Cerebellum (tissue), 4 donors: ENCODE measurements at places on chromosomes 3 and 15. TPM values are rescaled to one million over a fixed set of nuclear protein-coding genes. Genes with fewer than 3 reads are reported as not detected.

Gene C2CD4A
- total RNA-seq, result 0.73 TPM

Gene ASB14
- 0.27 TPM for total RNA-seq

Gene ECE2
- 10.1 TPM for total RNA-seq

Gene CTXND1
- total RNA-seq, result 7.3 TPM

Gene TM6SF1
- 1.8 TPM for total RNA-seq

Gene PAQR5
- total RNA-seq, result 0.82 TPM

Gene IGDCC3
- total RNA-seq, result 19.8 TPM

Gene ACAN
- 0.45 TPM for total RNA-seq

Gene TARS3
- total RNA-seq, result 21.0 TPM

Gene VWA5B2
- 6.6 TPM for total RNA-seq

Gene SLC35G2
- total RNA-seq, result 23.9 TPM

DNA sequence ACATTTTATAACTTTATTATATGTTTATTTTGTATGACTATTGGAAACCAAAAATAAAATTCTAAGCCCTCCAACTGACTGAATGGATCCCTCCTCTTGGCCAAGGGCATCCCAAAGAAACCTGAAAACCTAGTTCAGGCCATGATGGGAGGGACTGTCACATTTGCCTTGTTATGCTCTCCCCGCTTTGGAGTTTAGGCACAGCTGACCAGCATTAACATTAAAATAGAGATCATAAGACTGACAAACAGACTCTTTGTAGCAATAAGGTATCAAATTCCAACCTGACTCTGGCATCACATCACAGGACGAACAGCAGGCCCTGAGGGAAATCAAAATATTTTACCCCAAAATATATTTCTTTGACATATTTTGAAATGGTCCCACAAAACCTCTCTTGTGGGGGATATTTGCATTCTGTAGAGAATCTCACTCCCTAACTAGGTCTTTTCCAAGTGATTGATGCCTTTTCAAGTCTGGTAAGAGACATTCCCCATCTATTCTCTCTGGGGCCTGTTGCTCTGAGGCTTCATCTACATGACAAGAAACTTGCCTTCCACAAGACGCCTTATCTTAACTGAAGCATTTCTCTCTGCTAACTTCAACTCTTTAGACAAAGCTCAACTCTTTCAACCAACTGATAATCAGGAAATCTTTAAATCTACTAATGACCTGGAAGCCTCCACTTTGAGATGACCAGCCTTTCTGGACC lies 81.8 kb upstream of the PRR23E start:
- DNase-seq, result no peak

DNA sequence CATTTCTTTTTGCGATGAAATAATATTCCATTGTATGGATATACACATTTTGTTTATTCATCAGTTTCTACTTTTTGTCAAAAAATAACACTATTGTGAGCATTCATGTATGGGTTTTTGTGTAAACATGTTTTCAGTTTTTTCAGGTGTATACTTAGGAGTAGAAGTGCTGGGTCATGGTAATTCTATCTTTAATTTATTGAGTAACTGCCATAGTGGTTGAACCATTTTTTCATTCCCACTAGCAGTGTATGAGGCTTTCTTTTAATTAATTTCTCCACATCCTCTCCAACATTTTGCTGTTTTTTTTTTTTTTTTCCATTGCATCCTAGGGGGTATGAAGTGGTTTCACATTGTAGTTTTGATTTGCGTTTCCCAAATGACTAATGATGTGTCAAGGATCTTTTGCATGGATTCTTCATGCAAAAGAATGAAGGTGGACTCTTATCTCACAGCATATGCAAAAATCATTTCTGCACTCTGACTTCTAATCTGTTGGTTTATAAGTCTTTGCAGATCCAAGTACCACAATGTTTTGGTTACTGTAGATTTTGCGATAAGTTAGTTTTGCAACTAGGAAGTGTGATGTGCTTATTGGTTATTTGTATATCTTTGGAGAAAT lies 12.6 kb downstream of the ATP2C1 start:
- no peak for DNase-seq

GRCh38 chr15:72754096-72754495 lies 29.5 kb downstream of the ADPGK start:
- DNase-seq, result no peak

- DNase-seq, result no peak
Observed at GRCh38 chr3:124888482-124889441, 1.6 kb upstream of the ITGB5 start.

DNA sequence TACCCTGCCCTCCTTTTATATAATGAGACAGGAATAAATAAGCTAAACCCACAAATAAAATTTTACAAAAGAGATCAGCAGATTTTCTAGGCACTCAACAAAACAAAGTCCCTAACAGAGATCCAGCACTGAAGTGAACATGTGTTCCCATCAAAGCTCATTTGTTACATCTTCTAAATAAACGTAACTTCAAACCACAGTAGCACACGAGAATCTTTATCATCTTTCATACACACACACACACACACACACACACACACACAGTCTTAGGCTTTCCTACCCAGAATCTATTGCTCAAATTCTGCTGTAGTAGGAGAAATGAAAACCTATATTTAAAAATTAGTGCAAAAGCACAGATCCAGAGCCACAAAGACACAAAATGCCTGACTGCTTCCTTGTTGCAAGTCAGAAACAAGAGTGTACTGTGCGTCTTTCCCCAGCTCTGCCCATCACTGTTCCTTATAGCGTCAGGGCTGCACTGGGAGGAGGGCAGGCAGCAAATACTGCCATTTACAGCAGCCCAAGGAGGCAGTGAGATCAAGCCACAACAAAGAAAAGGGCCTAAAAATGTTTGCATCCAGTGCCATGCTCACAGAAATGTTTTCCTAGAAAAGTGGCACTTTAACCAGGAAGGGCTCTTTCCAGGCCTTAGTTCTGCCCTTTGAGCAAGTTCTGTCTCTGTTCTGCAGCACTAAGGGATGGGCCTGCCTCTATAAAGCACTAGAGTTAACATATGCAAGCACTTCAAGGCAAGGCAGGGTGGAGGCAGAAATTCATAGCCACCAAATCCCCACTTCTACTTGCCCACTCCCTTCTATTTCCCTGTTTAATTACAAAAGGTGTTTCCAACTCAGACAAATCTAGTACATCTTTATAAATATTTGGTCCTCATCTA lies 6.0 kb downstream of the IP6K1 start:
- no peak for DNase-seq

DNA sequence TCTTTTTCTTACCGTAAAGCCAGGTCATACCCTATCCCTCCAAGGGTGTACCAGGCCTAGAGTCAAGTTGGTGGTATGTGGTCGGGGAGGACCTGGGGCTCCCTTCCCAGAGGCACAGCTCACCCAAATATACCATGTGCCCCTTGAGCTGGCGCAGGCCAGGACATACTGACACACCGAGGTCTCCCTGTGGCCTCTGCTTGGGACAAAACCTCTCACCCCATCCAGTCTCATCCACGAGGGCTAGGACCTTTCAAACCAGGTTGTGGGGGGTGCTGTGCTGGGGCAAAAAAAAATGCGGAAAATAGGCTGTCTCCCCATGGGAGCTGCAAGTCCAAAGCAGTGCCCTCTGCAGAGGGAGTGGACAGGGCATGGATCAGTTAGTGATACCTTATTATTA lies 22.8 kb downstream of the PTH1R start:
- no peak for DNase-seq

DNA sequence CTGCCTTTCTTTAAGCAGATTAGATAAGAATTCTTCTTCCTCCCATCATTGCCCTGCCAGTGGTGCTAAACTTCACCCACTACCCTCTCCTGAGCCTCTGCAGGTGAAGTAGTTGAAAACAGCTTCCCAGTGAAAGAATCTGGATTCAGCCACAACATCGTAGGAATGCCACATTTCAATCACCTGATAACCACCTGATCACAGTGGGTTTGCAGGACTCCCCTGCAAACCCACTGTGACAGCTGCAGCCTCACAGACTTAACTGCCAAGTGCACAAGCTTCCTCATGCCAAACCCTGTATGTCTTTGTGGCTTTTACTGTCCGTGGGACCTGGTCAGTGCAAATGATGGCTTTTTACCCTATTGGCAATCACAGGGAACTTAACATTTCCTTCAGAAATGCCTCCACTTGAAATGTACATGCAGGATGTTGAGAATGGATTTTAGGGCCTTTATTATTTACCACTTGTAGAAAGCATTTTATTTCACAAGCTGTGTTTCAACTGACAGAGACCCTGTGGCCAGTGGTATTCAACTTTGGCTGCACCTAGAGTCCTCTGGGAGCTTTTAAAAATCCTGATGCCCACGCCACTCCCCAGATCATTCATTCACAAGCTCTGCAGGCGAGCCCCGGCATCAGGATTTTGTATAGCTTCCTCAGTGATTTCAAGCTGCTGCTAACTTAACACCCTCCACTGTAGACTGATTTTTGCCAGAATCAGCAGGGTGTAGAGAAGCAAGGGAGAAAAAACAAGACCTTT lies 49.1 kb downstream of the OXNAD1 start:
- DNase-seq, result no peak

- no peak for DNase-seq
Observed at GRCh38 chr15:73464602-73465001, 21.6 kb downstream of the REC114 start.

DNA sequence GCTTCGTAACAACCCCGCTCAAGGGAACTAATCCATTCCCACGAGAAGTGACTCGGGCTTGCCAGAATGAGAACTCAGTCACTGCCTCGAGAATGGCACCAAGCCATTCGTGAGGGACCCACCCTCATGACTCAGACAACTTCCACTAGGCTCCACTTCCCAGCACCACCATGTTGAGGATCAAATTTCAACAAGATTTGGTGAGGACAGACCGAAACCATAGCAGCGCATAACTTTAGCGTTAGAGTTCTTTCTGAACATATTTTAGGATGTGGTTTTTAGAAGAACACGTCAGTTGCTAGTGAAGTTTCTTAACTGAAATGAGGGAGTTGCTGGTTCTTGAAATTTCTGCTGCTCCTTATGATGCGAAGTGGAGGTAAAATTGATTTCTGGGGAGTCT lies 13.5 kb downstream of the PTPRG start:
- no peak for DNase-seq

GRCh38 chr3:4693620-4694019 lies 200.5 kb downstream of the ITPR1 start:
- no peak for DNase-seq

DNA sequence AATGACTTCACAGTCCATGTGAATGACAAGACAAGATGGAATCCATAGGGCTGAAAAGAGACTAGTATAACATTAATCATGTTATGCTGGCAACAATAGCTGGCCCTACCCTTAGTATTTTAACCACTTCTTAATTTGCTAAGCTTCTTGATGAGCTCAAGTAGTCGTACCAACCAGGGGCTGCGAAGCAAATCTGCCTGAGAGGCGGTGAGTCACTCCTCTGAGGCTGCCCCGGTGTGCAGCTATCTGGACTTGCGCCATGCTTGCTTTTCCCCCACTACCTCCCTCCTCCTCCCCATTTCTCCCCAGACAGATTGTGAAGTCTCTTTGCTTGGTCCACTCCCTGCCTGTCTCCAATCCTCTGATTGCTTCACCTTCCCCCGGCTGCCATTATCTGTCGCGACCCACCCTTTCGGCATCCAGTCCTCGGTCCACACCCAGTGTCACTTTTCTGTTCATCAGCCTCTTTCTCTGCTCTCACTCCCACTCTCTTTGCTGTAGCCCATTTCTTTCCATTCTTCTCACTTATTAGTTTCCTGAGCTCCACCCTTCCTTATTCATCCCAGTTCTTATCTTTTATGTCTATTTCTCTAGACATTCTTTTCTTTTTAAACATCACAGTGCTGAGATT lies 42.7 kb downstream of the DUT start:
- no peak for DNase-seq

GRCh38 chr3:107670986-107671385 lies 148.2 kb downstream of the BBX start:
- no peak for DNase-seq

DNA sequence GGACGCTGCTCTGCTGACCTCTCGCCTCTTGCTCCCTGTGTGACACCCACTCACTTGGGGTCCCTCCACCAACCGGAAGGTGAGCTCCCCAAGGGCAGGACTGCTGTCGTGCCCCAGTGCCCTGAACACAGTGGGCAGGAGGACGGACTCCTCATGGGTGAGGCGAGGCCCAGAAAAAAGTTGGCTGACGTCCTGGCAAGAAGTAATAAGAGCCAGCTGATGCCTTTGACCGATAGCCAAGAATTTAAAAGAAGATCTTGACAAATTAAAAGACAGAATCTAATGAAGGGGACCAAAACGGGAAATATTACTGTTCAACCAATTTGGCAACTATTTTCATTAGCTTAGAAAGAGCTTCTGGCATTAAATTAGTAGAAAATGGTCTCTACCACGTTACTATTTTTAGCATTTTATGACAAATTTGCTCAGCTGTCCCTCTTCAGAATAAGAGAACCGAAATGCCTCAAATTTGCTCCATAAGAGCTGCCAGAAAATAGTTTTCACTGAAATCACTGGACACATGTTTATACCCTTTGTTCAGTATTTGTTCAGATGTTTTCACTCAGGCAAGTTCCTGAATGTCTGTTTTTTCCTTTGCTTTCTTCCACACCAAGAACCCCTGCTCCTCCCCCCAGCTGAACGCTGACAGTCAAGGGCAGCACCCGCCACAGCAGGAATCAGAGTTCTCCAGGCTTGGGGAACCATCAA lies 60.5 kb downstream of the XXYLT1 start:
- DNase-seq, result no peak

GRCh38 chr3:32447865-32448400 lies 54.7 kb downstream of the CMTM6 start:
- no peak for DNase-seq

GRCh38 chr15:70262591-70263274 lies 165.0 kb upstream of the TLE3 start:
- DNase-seq, result no peak

GRCh38 chr3:150372320-150372719 lies 35.8 kb upstream of the TSC22D2 start:
- no peak for DNase-seq

GRCh38 chr3:107106316-107106715 lies 270.9 kb upstream of the CCDC54 start:
- no peak for DNase-seq

DNA sequence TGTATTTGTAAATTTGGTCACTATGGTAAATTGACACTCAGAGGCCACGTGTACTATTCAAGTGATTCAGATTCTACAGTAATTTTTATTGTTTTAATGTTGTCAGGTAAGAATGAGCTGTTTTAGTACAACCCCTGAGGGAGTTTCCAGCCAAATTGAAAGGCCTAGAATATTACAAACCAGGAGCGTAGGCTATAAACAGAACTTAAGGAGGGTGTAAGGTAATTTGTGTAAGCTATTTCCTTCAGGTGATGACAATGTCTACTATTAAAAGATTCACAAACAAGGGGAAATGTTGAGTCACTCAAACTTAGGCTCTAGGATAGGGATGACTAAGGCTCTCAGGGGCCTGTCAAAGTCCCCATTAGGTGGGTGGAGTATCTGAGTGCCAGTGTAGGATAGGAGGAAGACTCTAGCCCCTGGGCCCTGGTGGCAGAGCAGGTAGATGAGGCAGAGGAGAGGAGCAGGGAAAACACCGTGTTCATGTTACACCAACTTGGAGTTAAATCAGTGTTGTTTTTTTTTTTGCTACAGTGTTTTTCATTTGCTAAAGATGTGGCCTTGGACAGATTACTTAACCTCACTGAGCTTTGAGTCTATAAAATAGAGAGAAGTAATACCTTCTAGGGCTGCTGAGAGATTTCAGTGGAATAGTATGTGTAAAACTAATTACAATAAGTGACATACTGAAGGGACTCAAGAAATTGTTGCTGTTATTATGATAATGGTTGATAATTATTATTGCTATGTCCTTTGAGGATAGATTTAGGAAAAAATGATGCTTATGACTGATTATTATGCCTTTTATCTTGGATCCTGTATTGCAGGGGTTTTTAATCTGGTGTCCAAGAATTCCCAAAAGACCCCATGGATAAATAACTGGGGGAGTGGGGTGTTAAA lies 10.3 kb downstream of the TM4SF1 start:
- no peak for DNase-seq
